ENCODE measurements at places on chromosomes 2 and 18. TPM values are rescaled to one million over a fixed set of nuclear protein-coding genes. Genes with fewer than 3 reads are reported as not detected.

DOK6 gene
- 0.47 TPM for total RNA-seq

HOXD10 gene
- total RNA-seq: 2.2 TPM

- H3K27me3 ChIP-seq: no peaks in the 10 kb centered on the region
- no peaks in the 10 kb centered on the region for H3K36me3 ChIP-seq
- no peak for DNase-seq
Measured at GRCh38 chr2:160221391-160222276, 21.6 kb upstream of the ITGB6 start.

- no peaks in the 10 kb centered on the region for H3K27me3 ChIP-seq
- H3K36me3 ChIP-seq: no peaks in the 10 kb centered on the region
- H3K4me1 ChIP-seq: no peaks in the 10 kb centered on the region
Measured at GRCh38 chr2:20934236-20934635, 109.6 kb downstream of the APOB start.

NPPC gene
- 8.5 TPM for total RNA-seq

- H3K36me3 ChIP-seq: no peaks in the 10 kb centered on the region
- no peaks in the 10 kb centered on the region for H3K4me1 ChIP-seq
- H3K4me3 ChIP-seq: no peak overlapping the region
- DNase-seq: no peak
- H3K27ac ChIP-seq: no peak overlapping the region
Measured at GRCh38 chr2:61993422-61994024, 88.0 kb downstream of the COMMD1 start.

RUFY4 gene
- not detected for total RNA-seq

DDX1 gene
- total RNA-seq: 139 TPM

CPLX4 gene
- total RNA-seq: not detected

RNF149 gene
- 23.1 TPM for total RNA-seq

- no peaks in the 10 kb centered on the region for H3K4me1 ChIP-seq
- no peaks in the 10 kb centered on the region for H3K36me3 ChIP-seq
- H3K27ac ChIP-seq: no peak overlapping the region
Measured at GRCh38 chr2:80530442-80531064, 226.0 kb upstream of the LRRTM1 start.

GRCh38 chr2:16223161-16223840 lies 283.0 kb downstream of the MYCN start:
- peaks cover 34% of the 10 kb centered on the region for H3K4me1 ChIP-seq
- no peaks in the 10 kb centered on the region for H3K36me3 ChIP-seq
- no peaks in the 10 kb centered on the region for H3K27me3 ChIP-seq

DNA sequence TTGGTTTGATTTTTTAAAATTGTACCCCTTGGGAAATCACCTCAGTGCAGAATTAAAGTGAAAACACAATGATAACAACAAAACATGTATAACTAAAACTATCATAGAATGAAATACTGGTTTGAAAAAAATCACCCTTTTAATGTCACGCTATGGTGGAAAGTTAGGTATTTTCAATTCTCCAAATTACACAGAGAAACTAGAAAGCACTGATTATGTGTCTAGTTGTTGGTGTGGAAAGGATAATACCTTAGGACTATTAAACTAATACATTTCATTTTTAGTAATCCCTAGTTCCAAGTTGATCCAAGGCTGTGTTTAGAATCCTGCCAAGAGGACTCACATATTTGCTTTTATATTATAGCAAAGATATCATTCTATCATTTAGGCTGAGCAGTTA lies 71.2 kb downstream of the NUP35 start:
- H3K36me3 ChIP-seq: peaks cover 13% of the 10 kb centered on the region
- no peak overlapping the region for H3K4me3 ChIP-seq
- no peak overlapping the region for H3K27ac ChIP-seq
- H3K4me1 ChIP-seq: no peaks in the 10 kb centered on the region

IL18R1 gene
- total RNA-seq: not detected

GRCh38 chr2:195695002-195695631 lies 38.1 kb downstream of the SLC39A10 start:
- no peak overlapping the region for H3K4me3 ChIP-seq
- H3K4me1 ChIP-seq: no peaks in the 10 kb centered on the region
- DNase-seq: peak; percentile 30
- H3K27me3 ChIP-seq: no peaks in the 10 kb centered on the region

DNA sequence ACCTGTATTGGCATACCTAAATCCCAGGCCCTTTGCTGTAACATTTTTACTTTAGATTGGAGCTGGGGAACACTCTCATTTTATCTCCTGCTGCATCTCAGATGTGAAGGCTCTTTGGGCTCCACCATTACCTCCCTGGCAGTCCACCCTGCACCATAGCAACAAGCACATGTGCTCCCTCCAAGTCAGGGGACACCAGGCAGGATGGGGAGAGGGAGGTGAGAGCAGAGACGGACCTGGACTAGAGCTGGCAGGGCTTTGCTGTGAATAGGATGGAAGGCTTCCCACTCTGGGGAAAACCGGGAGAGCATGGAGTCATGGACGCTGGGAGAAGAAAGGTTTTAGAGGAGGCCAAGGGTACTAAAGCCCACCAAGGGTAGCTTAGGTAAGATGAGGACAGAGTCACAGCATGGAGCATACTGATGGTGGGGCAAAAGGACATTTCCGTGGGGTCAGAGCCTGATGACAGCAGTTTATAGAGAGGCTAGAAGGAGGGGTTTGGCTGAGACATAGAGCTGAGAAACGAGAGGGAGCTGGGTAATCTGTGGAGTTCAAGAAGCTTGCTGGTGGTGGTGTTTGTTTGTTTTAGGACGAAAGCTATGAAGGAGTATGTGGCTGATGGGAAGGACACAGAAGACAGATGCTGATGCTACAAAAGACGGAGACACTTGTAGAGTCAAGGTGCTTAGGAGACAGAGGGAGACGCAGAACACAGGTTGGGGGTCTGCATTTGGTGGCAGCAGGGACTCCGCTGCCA lies 134.8 kb downstream of the COL6A3 start:
- H3K4me1 ChIP-seq: peaks cover 11% of the 10 kb centered on the region
- no peak overlapping the region for H3K27ac ChIP-seq
- no peak overlapping the region for H3K4me3 ChIP-seq
- no peak for DNase-seq
- no peaks in the 10 kb centered on the region for H3K27me3 ChIP-seq

- no peaks in the 10 kb centered on the region for H3K36me3 ChIP-seq
- H3K4me3 ChIP-seq: no peak overlapping the region
- H3K27ac ChIP-seq: no peak overlapping the region
- H3K27me3 ChIP-seq: no peaks in the 10 kb centered on the region
- H3K4me1 ChIP-seq: no peaks in the 10 kb centered on the region
Measured at GRCh38 chr2:80591233-80591632, 286.7 kb upstream of the LRRTM1 start.

GAREM1 gene
- 5.1 TPM for total RNA-seq

DNA sequence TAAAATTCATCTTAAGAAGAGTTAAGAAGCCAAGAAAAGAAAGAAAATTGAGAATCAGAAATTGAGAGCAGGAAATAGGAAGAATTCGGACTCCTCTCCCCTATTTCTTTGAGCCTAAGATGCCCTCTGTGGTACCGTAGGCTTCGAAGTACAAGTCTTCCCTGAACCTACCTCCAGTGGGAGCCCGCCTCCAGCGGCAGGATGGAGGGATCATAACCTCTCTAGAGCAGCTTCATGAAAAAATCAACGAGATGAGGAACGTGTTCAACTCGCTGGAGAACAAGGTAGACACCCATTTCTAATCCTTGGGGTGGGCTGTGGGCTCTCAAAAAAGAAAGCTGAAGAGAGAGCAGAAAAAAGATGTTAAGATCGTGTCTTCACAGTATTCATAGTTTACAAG lies 36.3 kb downstream of the ARHGEF33 start:
- H3K27ac ChIP-seq: no peak overlapping the region
- DNase-seq: no peak
- H3K4me3 ChIP-seq: no peak overlapping the region
- H3K4me1 ChIP-seq: no peaks in the 10 kb centered on the region

CAVIN2 gene
- 10.2 TPM for total RNA-seq

LAMA1 gene
- 11.9 TPM for total RNA-seq

LYG1 gene
- total RNA-seq: 1.3 TPM

TRAK2 gene
- total RNA-seq: 14.8 TPM

GRCh38 chr2:231795525-231796327 lies 9.5 kb downstream of the COPS7B start:
- no peak overlapping the region for H3K27ac ChIP-seq
- H3K36me3 ChIP-seq: peaks cover 48% of the 10 kb centered on the region
- peak; percentile 31 for DNase-seq
- H3K27me3 ChIP-seq: no peaks in the 10 kb centered on the region
- H3K4me3 ChIP-seq: no peak overlapping the region

GRCh38 chr2:217573571-217573970 lies 429.2 kb downstream of the TNS1 start:
- H3K4me1 ChIP-seq: peaks cover 9% of the 10 kb centered on the region
- peak; percentile 69 for DNase-seq

NOSTRIN gene
- total RNA-seq: 0.40 TPM

- H3K27me3 ChIP-seq: no peaks in the 10 kb centered on the region
- H3K36me3 ChIP-seq: no peaks in the 10 kb centered on the region
- H3K27ac ChIP-seq: no peak overlapping the region
- DNase-seq: no peak
- H3K4me3 ChIP-seq: no peak overlapping the region
Measured at GRCh38 chr2:65018141-65018582, 29.0 kb downstream of the SLC1A4 start.

- H3K4me1 ChIP-seq: no peaks in the 10 kb centered on the region
- H3K36me3 ChIP-seq: peaks cover 77% of the 10 kb centered on the region
- H3K27me3 ChIP-seq: no peaks in the 10 kb centered on the region
- no peak overlapping the region for H3K4me3 ChIP-seq
- H3K27ac ChIP-seq: no peak overlapping the region
- DNase-seq: peak; percentile 22
Measured at GRCh38 chr2:32484937-32485336, 128.1 kb downstream of the BIRC6 start.

CSRNP3 gene
- total RNA-seq: 2.4 TPM

- peaks cover 36% of the 10 kb centered on the region for H3K4me1 ChIP-seq
- no peaks in the 10 kb centered on the region for H3K27me3 ChIP-seq
- no peak for DNase-seq
- no peaks in the 10 kb centered on the region for H3K36me3 ChIP-seq
- H3K27ac ChIP-seq: no peak overlapping the region
Measured at GRCh38 chr2:205868773-205869333, 186.6 kb downstream of the NRP2 start.

GRCh38 chr2:216465579-216466195 lies 33.0 kb upstream of the RPL37A start:
- no peaks in the 10 kb centered on the region for H3K27me3 ChIP-seq
- no peak for DNase-seq
- no peak overlapping the region for H3K4me3 ChIP-seq
- 0 out of 2 replicates have a peak, but pooled peaks cover 4% of the 10 kb centered on the region for H3K36me3 ChIP-seq

DNA sequence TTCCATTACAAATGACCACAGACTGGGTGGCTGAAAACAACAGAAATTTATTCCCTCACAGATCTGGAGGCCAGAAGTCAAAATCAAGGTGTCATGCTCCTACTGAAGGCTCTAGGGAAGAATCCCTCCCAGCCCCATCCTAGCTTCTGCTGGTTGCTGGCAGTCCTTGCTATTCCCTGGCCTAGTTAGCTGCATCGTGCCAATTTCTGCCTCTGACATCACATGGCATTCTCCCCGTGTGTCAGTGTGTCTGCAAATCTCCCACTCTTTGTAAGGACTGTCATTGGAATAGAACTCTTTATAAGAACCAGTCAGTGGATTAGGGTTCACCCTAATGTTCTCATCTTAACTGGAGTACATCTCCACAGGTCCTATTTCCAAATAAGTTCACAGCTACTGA lies 30.5 kb upstream of the NCKAP5 start:
- H3K4me1 ChIP-seq: no peaks in the 10 kb centered on the region
- H3K36me3 ChIP-seq: no peaks in the 10 kb centered on the region
- no peak overlapping the region for H3K4me3 ChIP-seq
- H3K27me3 ChIP-seq: no peaks in the 10 kb centered on the region
- H3K27ac ChIP-seq: no peak overlapping the region
- no peak for DNase-seq

- DNase-seq: no peak
- H3K4me1 ChIP-seq: 0 out of 2 replicates have a peak, but pooled peaks cover 4% of the 10 kb centered on the region
- H3K27ac ChIP-seq: no peak overlapping the region
- H3K4me3 ChIP-seq: no peak overlapping the region
- H3K36me3 ChIP-seq: no peaks in the 10 kb centered on the region
Measured at GRCh38 chr2:63796366-63796765, 45.3 kb upstream of the UGP2 start.

- peaks cover 7% of the 10 kb centered on the region for H3K4me1 ChIP-seq
- no peaks in the 10 kb centered on the region for H3K36me3 ChIP-seq
- H3K27me3 ChIP-seq: no peaks in the 10 kb centered on the region
- no peak for DNase-seq
- H3K27ac ChIP-seq: no peak overlapping the region
Measured at GRCh38 chr2:218291318-218292047, 820 bp downstream of the TMBIM1 start.

FBXO48 gene
- 1.8 TPM for total RNA-seq

GRCh38 chr2:45892425-45892745 lies 240.9 kb downstream of the PRKCE start:
- H3K27me3 ChIP-seq: no peaks in the 10 kb centered on the region
- peaks cover 27% of the 10 kb centered on the region for H3K4me1 ChIP-seq
- no peak overlapping the region for H3K4me3 ChIP-seq
- H3K27ac ChIP-seq: no peak overlapping the region
- H3K36me3 ChIP-seq: no peaks in the 10 kb centered on the region

GPR45 gene
- 0.43 TPM for total RNA-seq

MOCOS gene
- not detected for total RNA-seq

TEKT4 gene
- not detected for total RNA-seq

DNA sequence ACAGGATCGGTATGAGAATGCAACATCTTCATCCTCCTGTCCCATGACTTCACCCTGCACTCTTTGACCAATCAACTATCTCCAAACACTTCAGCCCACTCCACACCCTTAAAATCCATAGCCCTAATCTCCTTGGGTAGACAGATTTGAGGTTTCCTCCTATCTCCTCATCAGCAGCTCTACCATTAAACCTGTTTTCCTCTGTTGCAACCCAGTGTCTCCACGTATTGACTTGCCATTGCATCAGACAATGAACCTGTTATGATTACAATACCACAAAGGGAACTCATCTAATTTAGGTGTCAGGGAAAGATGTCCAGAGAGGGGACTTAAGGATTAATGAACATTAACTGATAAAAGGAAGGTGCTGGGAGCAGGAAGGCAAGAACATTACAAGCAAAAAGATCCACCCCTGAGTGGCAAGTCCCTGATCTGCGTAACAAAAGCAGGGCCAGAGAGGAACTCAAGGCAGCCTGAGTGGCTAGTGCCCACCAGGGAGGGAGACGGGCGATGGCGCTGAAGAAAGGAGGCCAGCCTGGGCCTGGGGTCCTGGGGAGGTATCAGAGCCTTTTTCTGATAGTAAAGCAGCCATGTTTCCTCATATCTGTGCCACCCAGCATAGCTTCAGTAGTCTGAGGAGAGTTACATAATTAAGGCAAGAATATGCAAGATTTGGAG lies 44.6 kb downstream of the AKAIN1 start:
- no peaks in the 10 kb centered on the region for H3K27me3 ChIP-seq
- no peaks in the 10 kb centered on the region for H3K36me3 ChIP-seq
- no peak for DNase-seq
- no peak overlapping the region for H3K4me3 ChIP-seq
- no peak overlapping the region for H3K27ac ChIP-seq
- peaks cover 3% of the 10 kb centered on the region for H3K4me1 ChIP-seq
